ENCODE measurements at places on chromosomes 12 and 14.

DNA sequence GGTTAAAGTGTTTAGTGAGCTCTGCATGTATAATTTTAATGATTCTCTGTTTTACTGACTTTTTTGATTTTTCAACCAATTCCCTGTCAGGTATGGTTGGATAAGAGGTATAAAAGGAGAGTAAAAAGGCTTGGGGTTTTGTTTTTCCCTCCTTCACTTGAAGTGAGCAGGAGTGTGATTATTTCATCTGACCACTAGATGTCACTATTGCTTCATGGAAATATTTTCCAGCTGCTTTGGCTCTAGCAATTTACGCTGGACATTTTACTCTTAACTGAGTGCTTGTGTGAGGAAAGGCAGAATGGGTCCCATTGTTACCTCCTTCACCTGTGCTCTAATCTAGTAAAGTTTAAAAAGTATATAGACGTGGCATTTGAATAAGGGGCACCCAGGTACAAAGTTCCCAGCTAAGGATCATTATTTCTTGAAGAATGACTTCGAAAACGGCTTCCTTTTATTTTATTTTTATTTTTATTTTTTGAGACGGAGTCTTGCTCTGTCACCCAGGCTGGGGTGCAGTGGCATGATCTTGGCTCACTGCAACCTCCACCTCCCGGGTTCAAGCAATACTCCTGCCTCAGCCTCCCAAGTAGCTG lies 66.5 kb downstream of the TBC1D30 start:
- peak; percentile 68 for DNase-seq

DNA sequence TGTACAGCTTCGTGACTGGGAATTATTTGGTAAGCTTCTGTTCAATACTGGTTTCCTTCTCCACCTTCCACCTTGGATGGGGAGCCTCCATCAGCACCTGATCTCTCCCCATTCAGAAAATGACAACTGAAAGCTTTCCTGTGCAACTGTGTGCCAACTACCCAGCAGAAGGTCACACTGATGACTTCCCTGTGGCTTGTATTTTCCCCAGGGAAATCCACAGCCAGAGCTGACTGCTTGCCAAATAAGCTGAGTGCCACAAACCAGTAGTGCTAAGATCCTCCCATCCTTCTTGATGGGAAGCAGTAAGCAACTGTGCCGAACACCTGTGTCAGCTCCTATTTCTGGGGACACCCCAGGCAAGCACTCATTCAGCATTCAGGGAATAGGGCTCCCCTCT lies 257.2 kb upstream of the SOX5 start:
- no peak for DNase-seq

DNA sequence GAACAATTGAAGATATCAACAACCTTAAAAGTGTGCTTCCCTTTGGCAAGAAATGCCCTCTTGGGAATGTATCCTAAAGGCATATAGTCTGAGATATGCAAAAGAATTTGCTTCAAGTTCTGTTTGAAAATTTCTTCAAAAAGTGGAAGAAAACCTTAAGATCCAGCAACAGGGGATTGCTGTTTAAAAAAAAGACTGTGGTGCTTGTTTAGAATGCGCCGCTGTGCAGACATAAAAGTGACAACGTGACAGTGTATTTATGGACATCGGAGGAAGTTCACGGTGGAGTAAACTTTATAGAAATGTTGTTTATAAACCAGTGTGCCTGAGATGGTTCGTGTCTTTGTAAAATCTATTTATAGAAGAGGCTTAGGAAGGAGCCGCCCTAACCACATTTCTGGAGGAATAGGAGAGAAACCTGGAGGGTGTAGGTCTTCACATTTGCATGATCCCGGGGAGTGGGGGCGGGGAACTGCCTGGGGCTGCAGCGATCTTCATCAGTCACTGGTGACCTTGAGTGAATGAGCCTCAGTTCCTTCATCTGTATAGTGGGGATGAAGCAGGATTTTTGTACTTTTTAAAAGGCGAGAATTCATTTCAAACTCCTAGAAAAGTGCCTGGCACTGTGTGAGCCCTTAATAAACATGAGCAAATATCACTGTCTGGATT lies 27.5 kb downstream of the ADGRD1 start:
- DNase-seq: peak; percentile 76

DNA sequence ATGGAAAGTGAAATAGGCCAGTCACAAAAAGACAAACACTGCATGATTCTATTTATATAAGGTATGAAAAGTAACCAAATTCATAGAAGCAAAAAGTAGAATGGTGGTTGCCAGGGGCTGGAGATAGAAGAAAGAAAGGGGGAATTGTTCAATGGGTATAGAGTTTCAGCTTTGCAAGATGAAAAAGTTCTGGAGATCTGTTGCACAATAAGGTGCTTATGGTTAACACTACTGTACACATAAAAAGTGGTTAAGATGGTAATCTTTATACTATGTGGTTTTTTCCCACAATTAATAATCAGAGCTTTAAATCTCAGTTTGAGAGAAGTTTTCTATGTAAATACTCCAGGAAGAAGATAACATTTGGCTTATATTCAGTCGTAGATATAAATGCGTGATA lies 73.4 kb downstream of the SLC38A4 start:
- no peak for DNase-seq

DNA sequence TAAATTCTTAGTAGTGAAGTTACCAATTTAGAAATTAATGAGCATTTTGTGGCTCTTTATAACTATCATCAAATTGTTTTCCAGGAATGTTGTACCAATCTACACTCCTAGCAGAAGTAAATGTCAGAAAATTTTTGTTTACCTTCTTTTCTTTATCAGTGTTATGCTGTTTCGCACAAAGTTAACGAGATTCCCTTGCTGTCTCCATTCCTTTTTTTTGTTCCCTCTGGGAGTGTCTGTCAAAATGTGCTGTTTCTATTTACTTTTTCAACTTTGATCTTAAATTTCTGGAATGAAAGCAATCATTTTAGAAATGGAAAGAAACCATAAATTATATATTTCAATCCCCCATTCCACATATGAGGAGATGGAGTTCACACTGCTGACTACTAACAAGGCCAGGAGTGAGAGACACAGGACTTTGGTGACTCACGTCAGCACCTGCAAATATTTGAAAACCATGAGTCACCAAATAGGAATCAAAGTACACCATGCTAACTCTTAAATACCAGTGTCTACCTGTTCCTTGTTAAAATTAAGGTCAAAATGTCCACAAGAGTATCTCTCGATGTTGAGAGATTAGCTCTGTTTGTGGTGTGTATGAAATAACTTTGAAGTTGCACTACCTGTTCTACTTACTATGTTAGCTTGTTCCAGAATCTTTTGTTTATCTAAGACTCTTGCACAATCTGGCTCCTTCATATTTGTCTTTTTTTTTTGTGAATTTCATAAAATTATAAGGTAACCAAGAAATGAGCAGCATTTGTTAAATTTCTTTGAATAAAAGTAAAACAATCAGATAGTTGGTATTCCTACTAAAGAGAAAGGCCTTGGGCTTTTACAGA lies 106.0 kb downstream of the RMST start:
- no peak for DNase-seq

DNA sequence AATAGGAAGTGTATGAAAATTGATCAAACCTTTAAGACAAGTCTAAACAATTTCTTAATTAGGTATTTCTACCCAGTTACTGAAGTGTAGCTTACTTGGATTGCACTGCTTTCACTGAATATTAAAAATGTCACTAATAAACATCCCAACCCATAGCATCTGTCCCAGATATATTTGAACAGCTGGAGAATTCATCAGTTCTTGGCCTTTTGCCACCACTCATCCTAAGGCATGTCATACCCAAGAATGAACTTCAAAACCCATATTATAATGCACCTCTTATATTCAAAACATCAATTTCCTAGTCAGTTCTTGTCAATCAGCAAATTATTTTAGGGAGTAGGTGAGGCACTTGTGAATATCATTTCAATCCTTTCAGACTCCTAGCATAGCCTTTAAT lies 392.3 kb downstream of the PAWR start:
- DNase-seq: no peak

DNA sequence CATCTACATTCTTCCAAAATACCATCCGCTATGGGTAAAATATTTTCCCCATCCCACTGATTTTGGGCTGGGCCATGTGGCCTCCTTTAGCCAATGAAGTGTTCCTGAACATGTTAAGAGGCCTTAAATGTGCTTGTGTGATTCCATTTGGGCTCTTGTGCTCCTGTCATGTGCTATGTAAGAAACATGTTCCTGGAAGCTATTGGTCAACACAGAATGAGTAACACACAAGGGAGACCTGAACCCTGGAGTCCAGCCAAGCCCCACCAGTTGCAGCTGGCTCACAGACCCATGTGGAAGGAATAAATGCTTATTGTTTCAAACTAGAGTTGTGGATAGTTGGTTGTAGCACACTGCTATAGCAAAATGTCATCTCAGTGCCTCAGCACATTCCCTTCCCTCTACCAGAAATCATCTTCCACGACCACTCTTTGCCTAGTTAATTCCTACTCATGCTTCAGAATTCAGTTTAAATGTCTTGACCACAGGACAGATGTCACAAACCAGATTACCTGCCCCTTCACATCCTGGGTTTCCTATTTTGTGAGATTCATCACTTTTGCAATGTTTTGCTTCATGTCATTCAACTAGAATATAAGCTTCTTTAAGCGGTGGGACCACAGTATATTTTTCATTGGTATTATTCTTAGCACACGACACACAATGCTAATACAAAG lies 217.3 kb upstream of the EEA1 start:
- DNase-seq: no peak

GRCh38 chr14:49641697-49642129 lies 6.7 kb upstream of the DNAAF2 start:
- no peak for DNase-seq

- no peak for DNase-seq
Observed at GRCh38 chr12:24688601-24689000, 260.3 kb downstream of the BCAT1 start.

GRCh38 chr14:52856139-52856538 lies 64.7 kb upstream of the GNPNAT1 start:
- no peak for DNase-seq

GRCh38 chr12:62655666-62656151 lies 189.1 kb downstream of the MON2 start:
- no peak for DNase-seq

- DNase-seq: no peak
Observed at GRCh38 chr12:128786741-128787391, 36.9 kb downstream of the SLC15A4 start.

- DNase-seq: no peak
Observed at GRCh38 chr14:31902002-31902401, 175.1 kb upstream of the ARHGAP5 start.

GRCh38 chr12:75554556-75554880 lies 43.1 kb upstream of the KRR1 start:
- DNase-seq: no peak

DNA sequence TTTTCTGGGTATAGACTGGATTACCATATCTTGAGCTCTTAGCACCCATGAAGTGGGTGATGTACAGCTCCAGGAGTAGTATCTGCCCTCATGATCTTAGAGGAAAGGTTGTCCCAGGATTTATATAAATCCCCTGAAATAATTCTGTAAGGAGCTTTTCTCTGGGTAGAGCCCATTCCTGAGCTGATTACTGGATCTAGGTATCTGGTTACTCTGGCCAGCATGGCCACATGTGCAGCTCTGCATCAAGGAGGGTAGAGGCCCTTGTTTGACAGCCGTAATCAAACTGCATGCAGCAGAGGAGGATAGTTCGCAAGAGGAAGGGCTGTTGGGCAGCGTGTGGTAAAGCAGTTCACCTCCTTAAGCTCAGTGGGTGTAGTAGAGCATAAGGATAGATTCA lies 8.5 kb downstream of the COX14 start:
- no peak for DNase-seq

DNA sequence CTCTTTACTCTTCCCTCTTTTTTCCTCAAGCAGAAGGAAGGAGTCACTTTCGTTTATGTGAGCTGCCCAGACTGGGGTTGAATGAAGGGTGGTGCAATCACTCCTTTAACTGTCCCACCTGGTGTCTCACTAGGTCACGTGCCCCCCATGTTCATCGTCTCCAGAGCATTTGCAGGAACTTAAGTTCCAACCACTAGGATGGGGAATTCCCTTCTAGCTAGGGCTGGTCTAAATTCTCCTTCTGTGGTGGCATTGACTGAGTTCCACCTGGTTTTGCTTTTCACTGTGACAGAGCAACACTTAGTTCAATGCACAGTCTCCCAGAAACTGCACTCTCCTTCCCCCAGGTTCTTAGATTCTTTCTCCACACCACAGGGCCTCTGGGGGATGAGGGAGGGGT lies 9.5 kb downstream of the FANCM start:
- no peak for DNase-seq

DNA sequence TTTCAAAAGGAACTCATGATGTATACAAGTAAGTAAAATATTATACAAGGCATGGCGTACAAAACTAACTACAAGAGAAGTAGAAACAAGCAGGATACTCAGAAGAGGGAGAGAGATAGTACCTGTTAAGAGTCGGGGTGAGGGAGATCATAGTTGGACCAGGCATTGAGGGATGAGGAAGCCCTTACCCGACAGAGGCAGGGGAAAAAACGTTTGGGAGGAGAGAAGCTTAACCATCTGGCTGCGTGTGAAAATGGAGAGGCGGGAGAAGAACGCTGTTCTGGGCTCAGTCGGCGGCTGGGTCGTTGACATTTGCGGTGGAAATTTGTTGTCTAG lies 575 bp upstream of the FMNL3 start:
- no peak for DNase-seq

- no peak for DNase-seq
Observed at GRCh38 chr12:120939523-120939922, 35.4 kb upstream of the SPPL3 start.
